ENCODE measurements at places on chromosomes 5 and 9.

DNA sequence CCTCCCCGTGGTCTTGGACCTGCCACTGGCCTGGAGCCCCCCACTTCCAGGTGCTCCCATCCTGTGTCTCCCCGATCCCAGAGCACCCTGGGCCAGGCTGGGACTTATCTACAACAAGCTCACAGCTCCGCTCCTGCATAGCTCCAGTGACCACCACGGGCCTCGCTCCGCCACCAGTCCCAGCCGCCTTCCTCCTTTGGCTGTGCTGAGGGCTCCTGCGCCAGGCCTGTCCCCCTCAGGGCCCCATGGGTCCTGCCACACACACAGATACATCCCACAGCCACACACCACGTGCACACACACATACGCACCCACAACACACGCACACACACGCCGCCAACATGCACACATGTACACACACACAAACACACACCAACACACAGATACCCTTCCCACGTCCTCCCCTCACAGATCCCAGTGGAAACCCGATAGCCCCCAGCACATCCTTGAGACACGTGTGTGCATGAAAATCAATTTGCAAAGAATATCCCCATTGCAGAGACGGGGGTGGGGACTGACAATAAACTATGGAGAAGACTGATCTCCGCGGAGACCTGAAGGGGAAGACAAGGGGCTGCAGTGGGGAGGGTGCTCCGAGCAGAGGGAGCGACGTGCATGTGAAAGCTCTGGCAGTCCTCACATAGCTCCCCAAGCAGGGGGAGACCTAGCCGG, 18.5 kb upstream of the LAMC3 start:
- no peak for DNase-seq

DNA sequence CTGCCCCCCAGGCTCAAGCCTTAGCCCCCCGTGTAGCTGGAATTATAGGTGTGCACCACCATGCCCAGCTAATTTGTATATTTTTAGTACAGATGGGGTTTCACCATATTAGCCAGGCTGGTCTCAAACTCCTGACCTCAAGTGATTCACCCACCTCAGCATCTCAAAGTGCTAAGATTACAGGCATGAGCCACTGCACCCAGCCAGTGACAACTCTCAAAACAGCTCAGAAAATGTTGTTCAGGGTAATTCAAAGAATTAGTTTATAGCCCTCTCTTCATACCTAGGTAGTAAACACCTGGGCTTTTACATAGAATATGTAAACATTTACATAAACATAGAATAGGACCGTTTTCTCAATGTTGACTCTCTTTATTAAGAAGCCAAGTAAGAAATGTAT, 168.7 kb downstream of the ENC1 start:
- DNase-seq, result no peak

DNA sequence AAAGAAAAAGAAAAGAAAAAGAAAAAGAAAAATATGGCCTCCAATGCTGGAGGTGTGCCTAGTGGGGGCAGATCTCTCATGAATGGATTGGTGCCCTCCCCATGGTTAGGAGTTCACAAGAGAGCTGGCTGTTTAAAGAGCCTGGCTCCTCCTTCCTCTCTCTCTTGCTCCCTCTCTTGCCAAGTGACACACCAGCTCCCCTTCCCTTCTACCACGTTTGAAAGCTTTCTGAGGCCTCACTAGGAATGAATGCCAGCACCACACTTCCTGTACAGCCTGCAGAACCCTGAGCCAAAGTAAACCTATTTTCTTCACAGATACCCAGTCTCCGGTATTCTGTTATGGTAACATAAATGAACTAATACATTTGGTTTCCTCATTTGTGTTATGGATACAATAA, 14.4 kb upstream of the GALNT10 start:
- DNase-seq, result no peak

- no peak for DNase-seq
These were observed 262.5 kb downstream of the DOCK8 start for GRCh38 chr9:477193-477592.

DNA sequence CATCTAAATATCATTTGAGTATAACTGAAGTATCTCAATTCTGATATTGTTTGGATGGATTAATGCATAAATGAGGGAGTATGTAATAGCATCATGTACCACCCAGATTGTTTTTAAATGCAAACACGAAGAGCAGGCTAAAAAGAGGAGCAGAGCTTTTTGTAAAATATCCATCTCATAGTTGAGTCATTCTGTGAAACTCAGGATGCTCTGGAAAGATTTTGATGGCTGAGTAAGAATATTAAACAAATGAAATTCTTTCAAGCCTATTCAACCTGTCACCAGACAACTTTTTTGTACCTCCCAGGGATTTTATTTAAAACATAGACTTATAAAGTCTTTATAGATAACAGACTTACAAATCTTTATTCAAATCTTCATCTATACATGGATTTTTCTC, 625.9 kb downstream of the TLE4 start:
- peak; percentile 35 for DNase-seq

DNA sequence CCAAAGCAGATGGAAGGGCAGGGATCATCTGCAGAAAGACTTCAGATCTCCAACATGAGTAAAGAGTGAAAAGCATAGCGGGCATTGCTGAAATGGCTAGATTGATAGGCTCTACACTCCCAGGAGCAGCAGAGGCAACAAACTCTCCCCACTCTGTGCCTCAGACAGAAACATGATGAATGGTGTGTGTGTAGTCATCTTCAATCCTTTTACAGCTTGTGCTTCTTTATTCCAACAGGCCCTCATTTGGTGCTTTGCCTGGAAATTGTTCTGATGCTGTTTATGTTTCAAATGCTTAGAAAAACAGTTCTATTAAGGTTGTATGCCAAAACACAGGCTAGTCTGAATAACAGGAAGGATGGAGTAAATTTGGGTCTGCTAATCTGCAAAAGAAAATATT, 176.2 kb downstream of the DMRTA1 start:
- no peak for DNase-seq

GRCh38 chr9:3027210-3027609, 183.3 kb upstream of the PUM3 start:
- DNase-seq, result no peak

DNA sequence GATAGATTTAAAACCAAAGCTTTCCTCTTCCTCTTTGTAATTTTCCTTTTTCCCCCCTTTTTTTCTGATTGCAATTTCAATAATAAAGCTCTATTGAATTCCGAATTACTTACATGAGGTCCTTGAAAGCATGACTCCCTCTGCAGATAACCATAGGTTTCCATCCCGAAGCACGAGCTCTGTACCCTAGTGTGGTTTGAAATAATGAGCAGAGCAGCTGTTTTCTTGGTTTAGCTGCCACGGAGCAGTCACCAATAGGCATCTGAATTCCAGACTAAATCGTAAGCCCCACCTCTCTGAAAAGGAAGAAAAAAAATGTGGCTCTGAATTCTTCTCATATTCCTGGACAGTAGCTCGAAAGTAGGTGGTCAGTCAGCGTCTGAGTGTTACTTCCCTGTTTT, 18.5 kb upstream of the GNE start:
- DNase-seq, result peak; percentile 83

- no peak for DNase-seq
These were observed 44.7 kb upstream of the HK3 start for GRCh38 chr5:176943816-176944215.

GRCh38 chr5:113068559-113068958, 92.0 kb downstream of the DCP2 start:
- DNase-seq, result peak; percentile 27

DNA sequence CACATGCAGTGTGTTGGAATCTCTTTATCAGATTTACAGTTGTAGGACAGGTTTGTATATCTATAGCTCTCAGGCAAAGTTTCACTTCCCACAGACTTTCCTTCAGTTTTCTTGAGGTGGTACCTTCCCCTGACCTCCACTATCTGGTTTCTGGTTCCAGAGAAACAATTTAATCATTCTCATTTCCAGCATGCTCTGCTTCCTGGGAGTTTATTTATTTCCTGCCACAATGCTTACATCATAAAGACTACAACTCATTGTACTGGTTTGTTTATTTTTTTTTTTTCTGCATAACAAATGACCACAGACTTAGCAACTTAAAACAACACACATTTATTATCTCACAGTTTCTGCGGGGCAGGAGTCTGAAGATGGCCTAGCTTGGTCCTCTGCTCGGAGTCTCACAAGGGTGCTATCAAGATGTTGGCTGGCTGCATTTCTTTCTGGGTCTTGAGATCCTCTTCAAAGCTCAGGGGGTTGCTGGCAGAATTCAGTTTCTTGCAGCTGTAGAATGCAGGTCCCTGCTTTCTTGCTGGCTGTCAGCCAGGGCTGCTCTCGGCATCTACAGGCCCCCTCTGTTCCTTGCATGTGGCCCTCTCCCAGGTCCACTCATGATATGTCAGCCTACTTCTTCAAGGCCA, 247.7 kb downstream of the ENC1 start:
- DNase-seq, result no peak

DNA sequence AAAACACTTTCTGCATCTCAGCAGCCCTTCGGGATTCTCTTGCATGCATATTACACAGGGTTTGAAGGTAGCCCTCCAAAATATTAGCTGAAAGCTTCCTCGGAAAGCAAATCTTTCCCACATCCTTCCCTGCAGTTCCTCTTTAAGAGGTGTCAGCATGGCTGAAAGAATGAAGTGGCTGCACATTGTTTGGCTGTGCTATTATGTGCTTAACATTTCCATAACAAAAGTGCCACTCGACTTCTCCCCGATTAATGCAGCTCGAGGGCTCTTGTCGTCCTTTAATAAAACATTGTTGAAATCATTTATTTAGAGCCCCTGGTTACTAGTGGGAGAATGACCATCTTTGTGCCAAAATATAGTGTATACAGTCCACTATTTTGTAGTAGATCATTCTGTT, 6.5 kb downstream of the GAS1 start:
- no peak for DNase-seq
